ENCODE measurements at places on chromosomes 1 and 21.
A peak's percentile ranks its signal among the peaks of the same experiment; 100 is the strongest.

DNA sequence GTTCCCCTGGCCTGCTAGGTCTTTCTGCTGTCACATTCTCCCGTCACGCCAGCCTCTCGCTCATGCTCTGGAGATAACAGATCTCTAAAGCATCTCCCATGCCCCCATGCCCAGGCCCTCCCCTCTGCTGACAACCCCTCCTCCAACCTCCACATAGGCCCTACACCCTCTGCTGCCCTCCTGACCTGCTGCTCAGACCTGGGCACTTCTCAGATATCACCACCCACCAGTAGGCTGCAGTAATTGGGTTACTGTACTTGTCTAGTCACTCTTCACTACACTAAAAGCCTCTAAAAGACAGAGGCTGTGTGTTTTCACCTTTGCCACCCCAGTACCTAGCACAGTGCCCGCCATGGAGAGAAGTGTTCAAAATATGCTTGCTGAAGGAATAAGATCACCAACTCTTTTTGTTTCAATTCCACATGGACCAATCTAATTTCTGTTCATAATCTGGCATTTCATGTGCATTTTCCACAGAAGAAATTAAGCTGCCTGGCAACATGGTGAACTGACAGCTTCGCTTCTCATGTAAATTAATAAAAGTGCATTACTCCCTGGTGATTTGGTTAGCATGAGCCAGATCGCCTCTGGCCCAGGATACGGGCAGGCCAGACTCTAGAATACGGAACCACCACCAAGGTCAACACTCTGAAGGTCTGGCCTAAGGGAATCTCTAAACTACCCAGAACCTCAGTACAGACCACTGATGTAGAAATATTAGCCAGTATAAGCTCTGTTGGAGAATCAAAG, 20.7 kb downstream of the LBR start:
- no peak for DNase-seq

DNA sequence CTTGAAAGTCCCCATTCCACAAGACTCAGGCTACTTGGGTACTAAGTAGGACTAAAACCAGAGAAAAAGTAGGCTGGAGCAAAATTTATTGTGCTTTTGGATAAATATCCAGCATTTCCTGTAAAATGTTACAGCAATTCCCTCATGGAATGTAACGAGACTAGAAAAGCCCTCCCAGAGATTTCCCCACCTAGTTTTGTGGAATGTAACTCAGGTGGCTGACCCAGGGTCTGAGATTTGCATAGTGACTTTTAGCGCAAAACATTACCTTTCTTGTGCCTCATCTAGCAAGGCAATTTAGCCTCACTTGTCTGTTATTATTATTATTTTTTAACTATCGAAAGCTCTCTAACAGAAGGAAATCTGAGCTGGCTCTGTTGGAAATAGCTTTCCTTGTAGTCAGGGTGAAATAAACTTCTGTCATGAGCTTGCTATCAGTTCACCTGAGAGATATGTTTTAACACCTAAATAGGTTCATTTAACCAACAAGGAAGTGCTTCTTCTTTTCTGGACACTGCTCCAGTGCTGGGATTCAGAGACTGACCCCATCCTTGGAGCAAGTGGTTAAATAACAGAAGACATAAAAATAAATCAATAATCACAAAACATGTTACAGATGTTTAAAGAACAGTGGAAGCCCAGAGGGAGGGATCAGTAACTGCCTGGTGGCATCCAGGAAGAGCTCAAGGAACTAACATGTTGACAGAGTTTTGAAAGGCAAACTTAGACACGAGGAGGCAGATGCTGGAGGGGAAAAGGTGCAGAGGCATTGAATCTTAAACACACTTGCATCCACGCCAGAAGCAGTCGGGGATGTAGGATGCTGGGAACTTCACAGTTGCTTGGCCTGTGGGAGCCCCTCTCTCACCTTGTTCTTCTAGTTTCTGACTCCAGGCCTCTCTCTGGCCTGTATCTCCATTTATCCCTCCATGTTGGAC, 68.3 kb upstream of the RHOU start:
- DNase-seq, result no peak

DNA sequence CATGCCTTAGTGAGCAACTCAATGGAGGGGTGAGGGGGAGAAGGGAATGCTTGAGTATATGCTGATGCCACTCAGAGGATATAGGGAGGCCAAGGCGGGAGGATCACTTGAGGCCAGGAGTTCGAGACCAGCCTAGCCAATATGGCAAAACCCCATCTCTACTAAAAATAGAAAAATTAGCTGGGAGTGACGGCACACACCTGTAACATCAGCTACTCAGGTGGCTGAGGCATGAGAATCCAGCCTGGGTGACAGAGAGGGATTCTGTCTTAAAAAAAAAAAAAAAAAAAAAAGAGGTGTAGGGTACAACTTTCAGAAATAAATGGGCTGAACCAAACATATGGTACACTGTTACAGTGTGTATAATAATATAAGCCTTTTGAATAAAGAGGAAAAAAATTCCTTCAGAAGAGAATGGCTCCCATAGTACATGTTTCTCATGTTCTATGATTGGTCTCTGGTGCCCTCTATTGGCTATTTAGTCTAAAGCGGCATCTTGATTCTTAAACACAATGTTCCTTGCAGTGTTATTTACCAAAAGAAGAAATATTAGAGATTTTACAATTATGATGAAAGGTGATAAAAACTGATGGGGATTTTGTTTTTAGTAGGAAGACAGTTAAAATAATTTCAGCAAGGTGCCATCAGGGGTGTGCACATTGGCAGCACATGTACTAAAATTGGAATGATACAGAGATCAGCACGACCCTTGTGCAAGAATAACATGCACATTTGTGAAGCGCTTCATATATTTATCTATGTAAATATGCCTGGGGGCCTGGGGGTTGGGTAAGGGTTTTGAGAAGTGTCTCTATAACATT, 109.8 kb downstream of the PATJ start:
- no peak for DNase-seq

GRCh38 chr1:111424281-111424680, 3.3 kb downstream of the OVGP1 start:
- no peak for DNase-seq

DNA sequence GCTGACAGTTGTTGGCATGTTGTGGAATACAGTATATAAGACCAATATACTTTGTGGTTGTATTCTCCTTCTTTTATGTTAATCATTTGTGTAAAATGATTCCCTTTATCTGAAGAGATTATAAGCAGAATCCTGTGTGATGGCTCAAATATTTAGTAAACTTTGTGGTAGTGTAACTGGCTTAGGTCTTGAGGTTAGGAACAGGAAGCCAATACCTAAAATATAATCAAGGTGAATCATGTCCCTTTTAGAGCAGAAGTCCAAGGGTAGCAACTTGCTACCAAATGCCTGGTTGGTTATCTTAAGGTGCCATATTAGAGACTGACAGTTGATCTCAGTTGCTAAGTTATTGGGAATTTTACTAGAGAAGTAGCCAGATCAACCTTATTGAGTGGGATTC, 398.5 kb upstream of the ADAMTS5 start:
- DNase-seq, result no peak

DNA sequence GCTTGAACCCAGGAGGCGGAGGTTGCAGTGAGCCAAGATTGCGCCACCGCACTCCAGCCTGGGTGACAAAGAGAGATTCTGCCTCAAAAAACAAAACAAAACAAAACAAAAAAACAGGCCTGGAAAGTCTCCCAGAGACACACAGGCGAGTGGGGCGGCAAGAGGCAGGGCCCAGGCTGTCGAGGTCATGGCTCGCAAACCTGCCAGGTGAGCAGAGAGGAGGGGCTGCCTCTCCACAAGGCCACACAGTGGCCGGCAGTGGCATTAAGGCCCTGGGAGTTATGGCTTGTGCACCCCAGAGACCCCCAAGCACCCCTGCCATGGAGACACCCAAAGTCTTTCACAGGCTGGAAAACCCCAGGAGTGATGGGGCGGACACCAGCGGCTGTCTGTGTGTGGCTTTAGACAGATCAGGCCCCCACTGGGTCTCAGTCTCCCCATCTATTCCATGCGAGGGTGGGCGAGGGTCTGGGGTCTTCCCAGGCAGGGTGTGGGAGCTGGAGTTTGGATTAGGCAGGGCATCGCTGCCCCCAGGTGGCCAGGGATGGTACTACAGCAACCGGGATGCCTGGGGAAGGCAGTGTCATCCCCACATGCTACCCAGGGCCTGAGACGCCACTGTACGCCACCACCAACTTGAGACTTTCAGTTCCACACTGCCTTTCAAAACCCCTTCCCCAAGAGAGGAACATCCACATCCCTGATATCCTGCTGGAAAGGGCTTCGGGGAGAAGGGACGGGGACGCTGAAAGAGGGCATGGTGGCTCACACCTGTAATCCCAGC, 7.3 kb upstream of the CTRC start:
- DNase-seq, result peak; percentile 95

- DNase-seq, result no peak
Measured at GRCh38 chr1:228317411-228317828, 89.2 kb downstream of the TRIM11 start.

DNA sequence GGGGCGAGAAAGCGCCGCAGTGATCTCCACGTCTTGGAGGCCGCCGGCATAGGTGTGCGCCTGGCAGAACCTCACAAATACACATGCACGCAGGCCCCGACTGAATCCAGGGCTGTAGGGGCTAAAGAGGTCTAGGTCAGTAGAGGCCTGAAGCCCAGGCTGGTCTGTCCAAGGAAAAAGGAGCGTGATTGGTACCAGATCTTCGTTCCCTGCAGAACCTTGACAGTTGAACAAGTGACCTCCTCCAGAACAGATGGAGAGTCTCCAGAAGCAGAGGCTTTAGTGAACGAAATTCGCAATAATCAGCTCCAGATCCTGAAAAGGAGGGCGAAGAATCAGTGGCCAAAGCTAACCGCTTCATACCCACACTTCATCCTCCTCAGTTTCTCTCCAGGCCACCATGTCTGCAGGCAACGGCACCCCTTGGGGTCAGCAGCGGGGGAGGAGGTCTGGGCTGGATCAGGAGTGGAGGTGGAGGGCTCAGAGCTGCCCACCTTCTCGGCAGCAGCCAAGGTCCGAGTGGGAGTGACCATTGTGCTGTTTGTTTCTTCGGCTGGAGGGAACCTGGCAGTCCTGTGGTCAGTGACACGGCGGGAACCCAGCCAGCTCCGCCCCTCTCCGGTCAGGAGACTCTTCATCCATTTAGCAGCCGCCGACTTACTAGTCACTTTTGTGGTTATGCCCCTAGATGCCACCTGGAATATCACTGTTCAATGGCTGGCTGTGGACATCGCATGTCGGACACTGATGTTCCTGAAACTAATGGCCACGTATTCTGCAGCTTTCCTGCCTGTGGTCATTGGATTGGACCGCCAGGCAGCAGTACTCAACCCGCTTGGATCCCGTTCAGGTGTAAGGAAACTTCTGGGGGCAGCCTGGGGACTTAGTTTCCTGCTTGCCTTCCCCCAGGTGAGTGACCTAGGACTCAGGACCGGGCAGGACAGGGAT, 749 bp upstream of the PEX11B start:
- no peak for DNase-seq

- no peak for DNase-seq
Measured at GRCh38 chr1:54254055-54254454, 54.1 kb downstream of the MRPL37 start.

DNA sequence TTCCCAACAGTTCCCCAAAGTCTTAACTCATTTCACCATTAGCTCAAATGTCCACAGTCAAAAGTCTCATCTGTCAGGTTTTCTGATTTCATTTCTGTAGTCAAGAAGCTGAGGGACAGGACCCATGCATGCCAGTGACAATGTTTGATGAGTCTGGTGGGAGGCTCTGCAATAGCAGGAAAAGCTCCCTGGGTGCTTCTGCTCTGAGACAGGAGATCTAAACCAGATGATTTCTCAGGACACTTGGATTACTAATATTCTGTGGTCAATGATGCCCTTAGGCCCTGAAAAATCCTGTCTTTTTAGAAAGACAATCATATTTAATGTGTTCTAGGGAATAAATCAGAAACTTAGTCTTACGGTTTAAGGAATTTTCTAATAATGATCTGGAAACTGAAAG, 56.4 kb downstream of the PCBP3 start:
- DNase-seq, result no peak

DNA sequence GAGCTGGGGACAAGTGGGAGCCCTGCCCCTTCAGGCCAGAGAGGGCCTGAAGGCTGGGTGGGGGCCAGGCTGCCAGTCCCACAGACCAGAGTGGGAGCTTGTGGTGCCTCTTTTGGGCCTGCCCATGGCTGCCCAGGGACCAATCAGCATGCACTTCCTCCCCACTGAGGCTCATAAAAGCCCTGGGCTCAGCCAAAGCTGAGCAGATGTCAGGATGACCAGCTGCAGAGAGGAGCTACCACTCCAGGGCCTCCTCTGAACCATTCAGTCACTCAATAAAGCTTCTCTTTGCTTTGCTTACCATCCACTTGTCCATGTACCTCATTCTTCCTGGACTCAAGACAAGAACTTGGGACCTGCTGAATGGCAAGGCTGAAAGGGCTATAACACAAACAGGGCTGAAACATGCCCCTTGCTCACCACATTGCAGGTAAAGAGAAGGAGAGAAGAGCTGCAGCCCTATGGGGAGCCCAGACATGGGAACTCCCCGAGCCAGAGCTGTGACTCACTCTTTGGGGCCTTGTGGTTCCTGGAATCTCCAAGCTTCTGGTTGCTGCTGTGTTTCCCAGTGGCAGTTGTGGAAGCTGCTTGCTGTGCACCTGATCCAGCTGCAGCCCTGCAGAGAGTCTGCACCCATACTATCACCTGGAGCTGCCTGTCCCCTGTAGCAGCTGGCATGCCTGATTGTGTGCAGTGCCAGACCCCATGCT, 82.0 kb downstream of the OLFML3 start:
- DNase-seq, result no peak

Data from activated CD8-positive, alpha-beta memory T cell treated with anti-CD3 and anti-CD28 coated beads for 24 hours (primary cell).